ENCODE measurements at places on chromosomes 12 and 14. TPM values are rescaled to one million over a fixed set of nuclear protein-coding genes. Genes with fewer than 3 reads are reported as not detected.

The CCT2 gene
- total RNA-seq, result 142 TPM

The MYO1H gene
- 9.6 TPM for total RNA-seq

The SMCO2 gene
- total RNA-seq, result 14.2 TPM

The TTC6 gene
- 0.96 TPM for total RNA-seq

The NGB gene
- total RNA-seq, result not detected

The EVL gene
- total RNA-seq, result 46.5 TPM

The KLRC3 gene
- not detected for total RNA-seq

The DNAJC22 gene
- total RNA-seq, result 5.1 TPM

DNA sequence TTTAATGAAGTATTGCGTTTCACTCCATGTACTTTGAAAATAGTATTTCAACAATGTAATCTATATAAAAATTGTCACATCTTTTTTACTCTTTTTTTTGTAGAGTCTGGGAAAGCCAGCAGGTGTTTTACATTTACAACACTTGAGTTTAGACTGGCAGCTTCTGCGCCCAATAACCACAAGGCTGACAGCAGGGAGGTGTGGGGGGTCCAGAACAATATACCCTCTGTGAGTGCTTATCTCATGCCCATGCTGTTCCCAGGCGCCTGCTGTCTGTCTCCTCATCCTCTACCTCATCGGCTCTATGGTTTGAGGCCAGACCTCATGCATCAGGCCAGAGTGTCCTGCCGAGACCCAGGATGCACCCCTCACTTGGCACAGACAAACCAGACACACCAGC lies 24.9 kb downstream of the FBRSL1 start:
- DNase-seq, result no peak

- no peak for DNase-seq
Observed at GRCh38 chr12:69059465-69060457, 126.8 kb upstream of the CPM start.

GRCh38 chr12:56080556-56081138 lies 682 bp downstream of the ERBB3 start:
- peak; percentile 36 for DNase-seq

- no peak for DNase-seq
Observed at GRCh38 chr12:11075642-11076041, 13.5 kb upstream of the TAS2R46 start.

DNA sequence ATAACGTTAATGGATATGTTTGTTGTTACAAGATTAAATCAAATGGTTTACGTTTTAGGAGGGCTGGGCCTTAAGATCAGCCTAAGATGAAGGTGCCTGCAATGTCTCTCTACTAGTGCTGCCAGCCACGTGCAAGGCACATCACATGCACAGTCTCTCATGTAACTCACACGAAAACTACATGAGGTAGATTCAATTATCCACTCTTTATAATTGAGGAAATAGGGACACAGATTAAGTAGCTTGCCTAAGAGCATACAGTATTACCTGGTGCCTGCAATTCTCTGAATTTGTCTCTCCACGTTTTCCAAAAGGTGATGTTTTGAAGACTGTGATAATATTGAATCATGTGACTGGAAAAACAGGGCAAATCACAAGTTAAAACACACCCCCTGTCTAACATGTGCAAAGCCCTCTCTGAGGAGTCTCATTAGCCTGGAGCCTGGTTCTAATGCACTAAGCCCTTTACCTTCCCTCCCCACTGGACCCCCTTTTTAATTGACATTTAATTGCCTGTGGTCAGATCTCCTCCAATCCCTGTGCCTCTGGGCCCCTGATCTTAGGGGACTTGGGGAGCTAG lies 14.6 kb upstream of the ATP2A2 start:
- no peak for DNase-seq

GRCh38 chr12:105226219-105226618 lies 9.8 kb downstream of the APPL2 start:
- peak; percentile 96 for DNase-seq

- peak; percentile 96 for DNase-seq
Observed at GRCh38 chr12:1605129-1606020, 11.0 kb upstream of the FBXL14 start.

GRCh38 chr14:71758229-71758951 lies 173.8 kb upstream of the RGS6 start:
- DNase-seq, result no peak

GRCh38 chr12:112539221-112539620 lies 120.5 kb downstream of the PTPN11 start:
- no peak for DNase-seq

DNA sequence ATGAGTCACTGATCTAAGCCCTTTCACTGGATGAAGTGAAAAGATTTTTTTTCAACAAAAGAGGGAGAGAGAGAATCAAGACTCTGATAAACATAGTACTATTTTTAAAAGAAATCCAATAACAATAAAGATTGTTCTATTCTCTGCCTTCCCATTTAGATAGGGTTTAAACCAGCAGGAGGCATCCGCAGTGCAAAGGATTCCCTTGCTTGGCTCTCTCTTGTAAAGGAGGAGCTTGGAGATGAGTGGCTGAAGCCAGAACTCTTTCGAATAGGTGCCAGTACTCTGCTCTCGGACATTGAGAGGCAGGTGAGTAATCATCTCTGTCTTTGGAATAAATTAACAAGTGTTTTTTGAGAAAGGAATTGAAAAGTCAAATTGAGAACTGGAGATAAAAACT lies 124.9 kb downstream of the DERA start:
- DNase-seq, result no peak

DNA sequence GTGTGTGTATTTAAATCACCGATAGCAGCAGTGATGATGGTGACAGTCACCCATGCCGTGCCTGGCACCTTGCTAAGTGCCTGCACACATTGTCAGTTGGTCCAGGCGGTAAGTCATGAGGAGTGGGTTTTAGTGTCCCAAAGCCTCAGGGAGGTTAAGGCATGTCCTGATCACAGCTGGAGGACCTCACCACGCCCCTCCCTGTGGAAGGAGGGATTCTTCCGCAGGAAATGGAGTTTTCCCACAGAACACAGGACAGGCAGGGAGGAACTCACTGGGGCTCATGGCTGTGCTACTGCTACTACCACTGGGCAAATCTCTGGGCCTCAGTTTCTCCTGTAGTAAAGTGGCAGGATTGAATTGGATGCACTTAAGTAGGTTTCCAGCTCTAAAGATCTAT lies 142.3 kb downstream of the CACNA1C start:
- DNase-seq, result no peak

DNA sequence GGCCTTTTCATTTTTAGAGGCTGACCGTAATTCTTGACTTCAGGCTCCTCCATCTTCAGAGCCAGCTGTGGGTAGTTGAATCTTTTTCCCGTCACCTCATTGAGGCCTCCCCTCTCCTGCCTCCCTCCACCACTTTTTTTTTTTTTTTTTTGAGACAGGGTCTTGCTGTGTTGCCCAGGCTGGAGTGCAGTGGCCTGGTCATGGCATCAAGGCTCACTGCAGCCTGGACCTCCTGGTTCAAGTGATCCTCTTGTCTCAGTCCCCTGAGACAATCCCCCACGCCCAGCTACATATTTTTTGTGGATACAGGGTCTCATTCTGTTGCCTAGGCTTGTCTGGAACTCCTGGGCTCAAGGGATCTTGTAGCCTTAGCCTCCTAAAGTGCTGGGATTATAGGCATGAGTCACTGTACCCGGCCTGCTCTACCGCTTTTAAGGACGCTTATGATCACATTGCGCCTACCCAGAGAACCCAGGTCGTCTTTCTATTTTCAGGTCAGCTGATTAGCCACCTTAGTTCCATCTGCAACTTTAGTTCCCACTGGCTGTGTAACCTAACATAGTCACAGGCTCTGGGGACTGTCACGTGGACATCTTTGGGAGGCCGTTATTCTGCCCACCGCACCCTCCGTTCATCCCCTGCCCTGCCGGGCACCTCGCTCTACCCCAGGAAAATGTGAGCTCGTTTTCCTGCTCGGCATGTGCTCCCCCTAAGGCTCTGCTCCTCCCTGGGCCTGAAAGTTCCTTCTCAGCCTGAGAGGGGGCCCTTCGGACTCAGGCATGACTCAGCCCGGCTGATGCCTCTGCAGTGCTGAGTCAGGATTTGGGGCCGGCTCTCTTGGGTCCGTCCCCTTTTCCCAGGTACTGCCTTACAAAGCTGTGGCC lies 13.4 kb downstream of the TNFAIP2 start:
- DNase-seq, result peak; percentile 97

GRCh38 chr12:125454291-125454690 lies 389.1 kb downstream of the AACS start:
- DNase-seq, result no peak

GRCh38 chr12:40614923-40615322 lies 77.3 kb upstream of the CNTN1 start:
- DNase-seq, result no peak

DNA sequence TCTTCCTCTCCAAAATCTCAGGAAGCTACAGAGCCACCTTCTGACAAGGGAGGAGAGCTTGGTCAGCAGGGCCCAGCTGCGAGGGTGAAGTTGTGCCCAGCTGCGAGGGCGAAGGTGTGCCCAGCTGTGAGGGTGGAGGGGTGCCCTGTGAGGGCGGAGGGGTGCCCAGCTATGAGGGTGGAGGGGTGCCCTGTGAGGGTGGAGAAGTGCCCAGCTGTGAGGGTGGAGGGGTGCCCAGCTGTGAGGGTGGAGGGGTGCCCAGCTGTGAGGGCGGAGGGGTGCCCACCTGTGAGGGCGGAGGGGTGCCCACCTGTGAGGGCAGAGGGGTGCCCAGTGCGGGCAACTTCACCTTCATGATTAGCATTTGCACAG lies 20.4 kb upstream of the TTC7B start:
- no peak for DNase-seq

DNA sequence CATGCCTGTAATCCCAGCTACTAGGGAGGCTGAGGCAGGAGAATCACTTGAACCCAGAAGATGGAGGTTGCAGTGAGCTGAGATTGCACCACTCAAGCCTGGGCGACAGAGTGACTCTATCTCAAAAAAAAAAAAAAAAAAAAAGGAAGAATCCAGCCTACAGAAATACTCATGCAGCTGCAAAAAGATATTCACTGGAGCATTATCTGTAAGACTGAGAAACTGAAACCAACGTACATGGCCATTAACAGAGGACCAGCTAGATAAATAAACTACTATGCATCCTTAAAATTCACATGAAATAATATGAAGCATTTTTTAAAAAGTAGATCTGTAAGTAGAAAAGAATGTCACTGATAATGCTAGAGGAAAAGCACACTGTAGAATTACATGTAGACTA lies 3.5 kb downstream of the SLC7A7 start:
- no peak for DNase-seq
